ENCODE measurements at places on chromosomes 5 and 9.
A peak's percentile ranks its signal among the peaks of the same experiment; 100 is the strongest.

DNA sequence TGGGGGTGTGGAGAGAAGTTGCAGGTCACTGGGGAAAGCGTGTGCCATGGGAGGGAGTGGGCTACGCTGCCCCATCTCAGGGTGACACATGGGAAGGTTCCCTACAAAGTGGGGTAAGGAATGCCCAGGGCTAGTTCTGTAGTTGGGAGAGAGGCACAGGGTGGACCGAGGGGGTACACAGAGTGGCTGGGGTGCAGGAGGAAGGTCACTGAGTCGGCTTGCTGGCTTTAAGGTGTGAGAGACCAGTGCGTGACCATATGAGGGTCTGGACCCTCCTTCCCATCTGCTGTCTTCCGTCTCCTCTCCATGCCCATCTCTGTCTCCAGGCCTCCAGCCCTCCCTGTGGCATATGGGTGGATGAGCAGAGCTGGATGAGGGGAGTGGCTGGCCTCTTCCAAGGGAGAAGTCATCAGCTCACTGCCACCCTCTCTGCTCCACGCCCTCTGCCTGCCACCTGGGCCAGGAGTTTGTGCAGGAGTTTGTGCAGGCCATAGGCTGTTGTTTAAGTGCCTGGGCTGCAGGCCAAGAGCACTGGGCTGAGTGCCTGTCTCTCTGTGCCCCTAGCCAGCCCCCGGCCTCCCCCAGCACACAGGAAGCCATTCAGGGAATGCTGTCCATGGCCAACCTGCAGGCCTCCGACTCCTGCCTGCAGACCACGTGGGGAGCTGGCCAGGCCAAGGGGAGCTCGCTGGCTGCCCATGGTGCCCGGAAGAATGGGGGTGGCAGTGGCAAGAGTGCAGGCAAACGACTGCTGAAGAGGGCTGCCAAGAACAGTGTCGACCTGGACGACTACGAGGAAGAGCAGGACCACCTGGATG lies 96.8 kb downstream of the PHF2 start:
- DNase-seq: no peak

GRCh38 chr9:121860744-121861143 lies 209.3 kb downstream of the DAB2IP start:
- peak; percentile 89 for DNase-seq

DNA sequence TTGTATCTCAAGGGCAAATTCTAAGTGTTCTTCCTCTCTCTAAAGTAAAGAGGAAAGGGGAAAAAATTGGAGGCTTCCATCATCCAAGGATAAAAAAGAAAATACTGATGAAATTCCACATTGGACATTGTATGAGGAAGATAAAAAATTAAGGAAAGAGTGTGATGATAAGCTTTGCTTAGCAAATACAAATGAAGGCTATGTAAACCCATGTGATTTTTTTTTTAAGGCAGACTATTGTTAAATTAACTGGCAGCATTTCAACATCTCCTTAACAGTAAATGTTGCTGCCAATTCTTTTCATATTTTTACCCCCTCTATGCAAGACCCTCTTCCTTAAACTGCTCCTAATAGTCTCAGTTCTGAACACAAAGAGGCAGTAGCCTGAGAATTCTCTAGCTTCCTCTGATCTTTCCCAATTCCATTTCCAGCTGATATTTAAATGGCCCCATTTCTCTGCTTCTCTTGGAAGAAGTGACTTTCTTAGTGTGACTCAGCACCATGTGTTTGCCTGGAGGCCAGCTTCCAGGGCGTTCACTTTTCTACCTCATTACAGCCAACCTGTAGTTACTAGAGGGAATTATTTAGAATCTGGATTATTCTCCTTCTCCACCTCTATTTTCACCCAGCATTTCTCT lies 159.7 kb downstream of the TLE1 start:
- DNase-seq: peak; percentile 19

GRCh38 chr5:176626876-176627236 lies 3.5 kb downstream of the SNCB start:
- no peak for DNase-seq

Data from non-pigmented ciliary epithelial cell (primary cell).